ENCODE measurements at places on chromosomes 1 and 21. TPM values are rescaled to one million over a fixed set of nuclear protein-coding genes. Genes with fewer than 3 reads are reported as not detected.

- peaks cover 28% of the 10 kb centered on the region for H3K4me1 ChIP-seq
- no peaks in the 10 kb centered on the region for H3K27me3 ChIP-seq
- H3K27ac ChIP-seq, result no peak overlapping the region
Measured at GRCh38 chr1:92599184-92599583, 112.5 kb upstream of the GFI1 start.

DNA sequence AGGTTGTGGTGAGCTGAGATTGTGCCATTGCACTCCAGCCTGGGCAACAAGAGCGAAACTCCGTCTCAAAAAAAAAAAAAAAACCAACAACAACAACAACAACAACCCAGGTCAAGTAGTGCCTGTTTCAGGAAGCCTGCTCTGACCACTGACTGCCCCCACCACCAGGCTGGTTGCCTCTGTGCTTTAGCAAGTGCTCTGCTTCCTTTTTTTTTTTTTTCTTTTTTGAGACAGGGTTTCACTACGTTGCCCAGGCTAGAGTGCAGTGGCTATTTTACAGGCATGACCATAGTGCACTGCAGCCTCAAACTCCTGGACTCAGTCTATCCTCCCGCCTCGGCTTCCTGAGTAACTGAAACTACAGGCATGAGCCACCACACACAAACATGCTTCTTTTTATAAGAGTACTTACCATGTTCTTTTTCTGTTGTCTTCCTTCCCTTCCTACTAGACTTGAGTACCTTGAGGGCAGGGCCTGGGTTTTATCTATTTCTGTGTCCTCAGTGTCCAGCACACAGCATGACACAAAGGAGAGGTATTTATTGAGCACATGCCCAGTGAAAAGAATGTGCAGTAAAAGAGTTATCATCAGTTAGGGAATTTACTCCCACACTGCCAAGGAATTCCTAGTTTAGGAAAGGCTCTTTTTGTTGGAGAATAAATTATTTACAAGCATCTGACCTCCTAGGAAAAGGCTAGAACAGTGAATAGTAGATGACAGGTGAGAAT lies 9.9 kb upstream of the COA7 start:
- H3K36me3 ChIP-seq, result no peaks in the 10 kb centered on the region
- H3K27me3 ChIP-seq, result peaks cover 5% of the 10 kb centered on the region
- no peak overlapping the region for H3K27ac ChIP-seq
- no peak overlapping the region for H3K4me3 ChIP-seq
- DNase-seq, result no peak
- peaks cover 5% of the 10 kb centered on the region for H3K4me1 ChIP-seq

DNA sequence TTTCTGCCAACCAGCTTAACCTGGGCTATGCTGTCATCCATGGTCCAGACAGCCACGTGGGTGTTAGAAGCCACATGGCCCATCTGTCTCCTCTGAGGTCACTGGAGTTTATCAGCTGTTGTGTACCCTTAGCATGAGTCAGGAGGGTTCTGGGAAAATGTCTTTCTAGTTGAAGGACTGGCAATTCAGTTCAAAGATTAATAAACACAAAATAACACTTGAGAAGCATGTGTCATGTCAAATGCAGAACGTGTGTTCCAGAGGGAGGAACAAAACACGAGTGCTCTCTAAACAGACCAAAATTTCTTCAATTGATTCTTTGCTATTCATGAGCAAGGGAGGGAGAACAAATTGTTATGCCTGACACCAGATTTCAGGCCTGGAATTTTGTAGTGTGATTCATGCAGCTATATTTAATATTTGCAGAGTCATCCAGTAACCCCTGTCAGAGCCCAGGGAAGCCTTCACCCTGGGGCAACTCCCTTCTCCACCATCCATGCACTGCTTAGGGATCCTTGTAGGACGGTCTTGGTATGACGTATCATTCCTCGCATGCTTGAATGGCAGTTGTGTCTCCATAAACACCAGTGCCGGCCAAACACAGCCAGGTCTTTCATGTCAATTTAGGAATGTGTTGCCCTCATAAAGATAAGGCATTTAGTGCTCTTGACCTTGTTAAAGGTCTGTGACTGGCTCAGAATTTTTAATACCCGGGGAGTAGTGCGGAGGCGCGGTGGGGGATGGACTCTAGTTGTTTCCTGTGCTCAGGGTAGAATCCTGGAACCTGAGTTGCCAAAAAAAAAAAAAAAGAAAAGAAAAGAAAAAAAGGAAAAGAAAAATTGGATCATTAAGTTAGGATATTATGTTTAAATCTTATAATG lies 27.7 kb upstream of the DYRK1A start:
- no peaks in the 10 kb centered on the region for H3K36me3 ChIP-seq
- no peak for DNase-seq
- peaks cover 4% of the 10 kb centered on the region for H3K27me3 ChIP-seq

DNA sequence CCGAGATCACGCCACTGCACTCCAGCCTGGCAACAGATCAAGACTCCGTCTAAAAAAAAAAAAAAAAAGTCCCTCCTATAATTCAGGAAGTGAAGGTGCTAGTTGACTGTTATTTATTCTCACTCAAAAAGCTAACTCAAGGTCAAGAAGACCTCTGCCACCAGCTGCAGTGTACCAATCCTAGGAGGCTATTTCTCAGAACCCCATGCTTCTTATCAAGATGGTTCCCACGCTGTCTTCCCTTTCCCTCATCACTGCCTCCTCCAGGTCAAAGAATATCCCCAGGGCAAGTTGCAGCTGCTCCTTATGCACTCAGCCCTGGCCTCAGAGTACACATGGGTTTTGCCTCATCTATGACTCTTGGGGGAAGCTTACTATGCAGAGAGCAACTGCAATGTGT lies 53.6 kb downstream of the RERE start:
- no peaks in the 10 kb centered on the region for H3K27me3 ChIP-seq
- H3K4me1 ChIP-seq, result peaks cover 6% of the 10 kb centered on the region
- H3K27ac ChIP-seq, result no peak overlapping the region
- peaks cover 3% of the 10 kb centered on the region for H3K36me3 ChIP-seq
- no peak for DNase-seq

SPRR3 gene
- total RNA-seq, result not detected

B3GALT5 gene
- total RNA-seq, result not detected

- no peak overlapping the region for H3K27ac ChIP-seq
- no peaks in the 10 kb centered on the region for H3K36me3 ChIP-seq
- DNase-seq, result no peak
Measured at GRCh38 chr1:222285526-222285925, 262.4 kb downstream of the HHIPL2 start.

C1orf87 gene
- not detected for total RNA-seq

OR10Z1 gene
- total RNA-seq, result not detected

- no peaks in the 10 kb centered on the region for H3K27me3 ChIP-seq
- no peaks in the 10 kb centered on the region for H3K4me1 ChIP-seq
- H3K27ac ChIP-seq, result no peak overlapping the region
- H3K4me3 ChIP-seq, result no peak overlapping the region
Measured at GRCh38 chr21:46412521-46413364, 45.9 kb upstream of the DIP2A start.

GRCh38 chr1:247386217-247386616 lies 29.8 kb upstream of the NLRP3 start:
- H3K27me3 ChIP-seq, result peaks cover 19% of the 10 kb centered on the region
- DNase-seq, result no peak
- peaks cover 18% of the 10 kb centered on the region for H3K4me1 ChIP-seq
- H3K4me3 ChIP-seq, result no peak overlapping the region
- H3K27ac ChIP-seq, result no peak overlapping the region

- DNase-seq, result peak; percentile 78
- no peaks in the 10 kb centered on the region for H3K27me3 ChIP-seq
- peak overlapping the region; percentile 75 for H3K27ac ChIP-seq
Measured at GRCh38 chr21:25456672-25457071, 150.6 kb downstream of the MRPL39 start.

DNA sequence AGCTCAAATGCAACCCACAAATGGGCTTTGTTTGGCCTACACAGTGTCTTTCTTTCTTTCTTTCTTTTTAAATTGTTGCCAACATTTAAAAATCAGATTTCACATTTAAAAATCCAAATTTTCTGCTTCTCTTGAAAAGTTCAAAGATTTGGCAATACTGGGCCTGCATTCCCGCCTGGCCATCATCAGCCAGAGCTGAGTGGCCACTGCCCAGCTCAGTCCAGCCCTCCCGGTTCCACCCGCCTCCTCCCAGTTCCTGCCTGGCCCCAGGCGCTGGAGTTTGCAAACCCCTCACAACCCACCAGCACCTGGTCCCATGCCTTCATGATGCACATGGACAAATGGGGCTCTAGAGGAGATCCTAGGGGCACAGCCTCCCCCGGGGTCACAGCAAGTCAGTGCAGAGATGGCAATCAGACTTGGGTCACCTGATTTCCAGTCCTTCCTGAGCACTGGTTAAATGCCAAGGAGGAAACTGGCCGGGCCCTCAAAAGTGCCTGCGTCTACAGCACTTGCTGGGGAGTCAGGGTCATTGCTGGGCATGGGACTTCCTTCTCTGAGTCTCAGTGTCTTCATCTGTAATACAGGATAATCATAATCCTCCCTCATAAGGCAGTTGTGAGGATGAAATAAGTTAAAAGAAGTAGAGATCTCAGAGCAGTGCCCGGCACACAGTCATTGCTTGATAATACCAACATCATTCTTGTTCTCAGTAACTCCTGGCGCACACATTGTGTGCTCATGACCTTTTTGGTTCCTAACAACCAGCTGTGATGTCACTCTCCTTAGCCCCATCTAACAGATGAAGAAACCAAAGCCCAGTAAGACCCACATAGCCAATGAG lies 41.0 kb upstream of the LAPTM5 start:
- H3K4me3 ChIP-seq, result no peak overlapping the region
- peaks cover 4% of the 10 kb centered on the region for H3K4me1 ChIP-seq
- no peak overlapping the region for H3K27ac ChIP-seq
- no peaks in the 10 kb centered on the region for H3K36me3 ChIP-seq

DNA sequence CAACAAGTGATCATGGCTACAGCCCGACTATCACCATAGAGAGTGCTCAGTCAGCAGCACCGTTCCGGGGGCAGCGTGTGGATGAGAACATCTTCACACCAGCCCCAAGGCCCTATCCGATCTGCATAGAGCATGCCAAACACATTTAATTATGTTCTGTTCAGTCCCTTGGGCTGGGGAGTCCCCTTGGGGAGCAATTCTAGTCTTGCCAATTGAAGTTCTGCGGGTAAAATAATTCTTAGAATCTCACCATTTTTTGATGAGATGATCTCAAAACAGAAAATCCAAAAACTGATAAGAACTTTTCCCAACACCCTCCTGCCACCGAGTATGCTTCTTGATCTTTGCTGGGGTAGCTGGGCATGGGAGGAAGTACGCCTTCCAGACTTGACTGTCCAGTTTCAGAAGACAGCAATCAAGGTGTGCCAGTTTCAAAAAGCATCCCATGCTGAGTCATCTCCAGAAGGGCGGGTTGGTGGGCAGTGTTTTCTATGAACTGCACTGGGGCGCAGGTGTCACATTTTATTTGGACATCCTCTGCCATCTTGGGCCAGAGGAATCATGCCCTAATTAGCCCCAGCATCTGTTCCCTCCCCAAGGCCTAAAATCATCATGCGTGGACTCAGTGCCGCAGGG lies 20.8 kb upstream of the PTPRF start:
- H3K4me1 ChIP-seq, result peaks cover 10% of the 10 kb centered on the region
- DNase-seq, result no peak
- peaks cover 3% of the 10 kb centered on the region for H3K27me3 ChIP-seq
- no peak overlapping the region for H3K4me3 ChIP-seq
- H3K27ac ChIP-seq, result peak overlapping the region; percentile 62
- H3K36me3 ChIP-seq, result no peaks in the 10 kb centered on the region

THEM4 gene
- total RNA-seq, result 30.6 TPM

GRCh38 chr1:243471026-243471685 lies 215.3 kb downstream of the SDCCAG8 start:
- no peak for DNase-seq
- H3K36me3 ChIP-seq, result no peaks in the 10 kb centered on the region
- no peak overlapping the region for H3K27ac ChIP-seq
- H3K4me3 ChIP-seq, result no peak overlapping the region

ZC3H12A gene
- total RNA-seq, result 40.4 TPM

- no peaks in the 10 kb centered on the region for H3K36me3 ChIP-seq
- no peak for DNase-seq
- no peaks in the 10 kb centered on the region for H3K4me1 ChIP-seq
- peaks cover 3% of the 10 kb centered on the region for H3K27me3 ChIP-seq
Measured at GRCh38 chr21:45387506-45387905, 17.5 kb upstream of the COL18A1 start.

- H3K4me3 ChIP-seq, result no peak overlapping the region
- H3K27me3 ChIP-seq, result peaks cover 43% of the 10 kb centered on the region
- H3K27ac ChIP-seq, result no peak overlapping the region
- H3K4me1 ChIP-seq, result peaks cover 17% of the 10 kb centered on the region
- DNase-seq, result no peak
- H3K36me3 ChIP-seq, result peaks cover 2% of the 10 kb centered on the region
Measured at GRCh38 chr1:10935246-10935645, 77.2 kb upstream of the TARDBP start.

GRCh38 chr1:240991230-240991629 lies 365.8 kb downstream of the RGS7 start:
- no peak for DNase-seq
- H3K4me3 ChIP-seq, result no peak overlapping the region
- no peaks in the 10 kb centered on the region for H3K36me3 ChIP-seq

DNA sequence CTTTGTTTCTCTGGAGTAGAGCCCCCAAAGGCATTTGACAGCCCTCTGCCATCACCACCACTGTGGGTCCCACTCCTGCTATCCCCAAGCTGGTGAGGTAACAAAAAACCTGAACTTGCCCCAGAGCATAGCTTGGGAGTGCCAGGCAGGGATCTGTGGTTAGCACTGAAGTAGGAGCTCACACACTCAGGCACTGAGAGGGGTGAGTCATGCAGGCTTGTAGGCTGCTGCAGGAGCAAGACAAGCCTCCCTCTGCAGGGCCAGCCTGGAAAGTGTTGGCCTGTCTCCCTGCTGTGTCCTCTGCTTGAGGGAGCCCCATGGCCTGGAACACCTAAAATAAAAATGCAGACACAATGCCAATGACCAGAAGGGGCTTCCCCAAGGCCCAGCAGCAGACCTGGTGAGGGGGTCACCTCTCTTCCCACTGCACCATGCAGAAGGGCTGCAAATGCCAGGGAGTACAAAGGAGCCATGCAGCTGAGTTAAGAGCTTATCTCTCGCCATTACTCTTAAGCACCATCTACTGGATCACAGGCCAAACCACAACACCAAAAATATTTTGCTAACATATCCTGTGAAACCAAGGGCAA lies 108.9 kb upstream of the POGK start:
- no peak for DNase-seq
- no peaks in the 10 kb centered on the region for H3K36me3 ChIP-seq
- no peaks in the 10 kb centered on the region for H3K4me1 ChIP-seq
- no peaks in the 10 kb centered on the region for H3K27me3 ChIP-seq
- no peak overlapping the region for H3K4me3 ChIP-seq
- H3K27ac ChIP-seq, result no peak overlapping the region

- no peak overlapping the region for H3K4me3 ChIP-seq
- peaks cover 4% of the 10 kb centered on the region for H3K27me3 ChIP-seq
- no peaks in the 10 kb centered on the region for H3K36me3 ChIP-seq
- H3K27ac ChIP-seq, result no peak overlapping the region
Measured at GRCh38 chr21:41258617-41259016, 58.0 kb upstream of the FAM3B start.
